ENCODE measurements at places on chromosomes 3 and 15. TPM values are rescaled to one million over a fixed set of nuclear protein-coding genes. Genes with fewer than 3 reads are reported as not detected.
A peak's percentile ranks its signal among the peaks of the same experiment; 100 is the strongest.

DNA sequence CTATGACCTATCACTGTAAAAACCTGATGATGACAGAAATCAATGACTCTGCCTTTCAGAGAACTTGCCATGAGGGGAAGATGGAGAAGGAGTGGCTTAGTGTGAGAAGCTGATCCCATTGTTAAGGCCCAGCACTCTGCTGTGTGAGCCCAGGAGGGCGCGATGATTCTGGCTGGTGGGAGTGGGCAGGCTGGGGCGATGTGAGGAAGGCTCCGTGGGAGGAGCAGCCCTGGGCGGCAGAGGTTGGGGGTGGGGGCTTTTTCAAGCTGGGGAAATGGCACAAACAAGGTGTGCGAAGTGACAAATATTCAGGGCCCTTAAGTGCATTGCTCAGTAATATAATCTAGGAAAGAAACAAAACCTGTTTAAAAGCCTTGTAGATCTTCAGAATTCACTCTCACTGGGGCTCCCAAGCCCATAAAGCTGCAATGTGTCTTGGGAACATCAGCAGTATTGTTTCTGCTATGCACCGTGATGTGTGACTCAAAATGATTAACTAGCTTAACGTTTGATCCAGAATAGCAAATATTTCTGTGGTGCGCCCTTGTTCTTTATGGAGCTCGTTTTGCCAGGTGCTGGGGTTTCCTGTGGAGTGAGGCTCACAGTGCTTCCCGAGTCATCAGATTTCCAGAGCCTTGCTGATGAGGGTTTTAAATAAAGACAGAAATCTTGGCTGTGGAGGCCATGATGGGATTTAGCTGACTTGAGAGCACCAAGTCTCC is 141.0 kb downstream of the CHDH start:
- no peaks in the 10 kb centered on the region for H3K27me3 ChIP-seq
- no peaks in the 10 kb centered on the region for H3K4me1 ChIP-seq
- no peaks in the 10 kb centered on the region for H3K36me3 ChIP-seq

DNA sequence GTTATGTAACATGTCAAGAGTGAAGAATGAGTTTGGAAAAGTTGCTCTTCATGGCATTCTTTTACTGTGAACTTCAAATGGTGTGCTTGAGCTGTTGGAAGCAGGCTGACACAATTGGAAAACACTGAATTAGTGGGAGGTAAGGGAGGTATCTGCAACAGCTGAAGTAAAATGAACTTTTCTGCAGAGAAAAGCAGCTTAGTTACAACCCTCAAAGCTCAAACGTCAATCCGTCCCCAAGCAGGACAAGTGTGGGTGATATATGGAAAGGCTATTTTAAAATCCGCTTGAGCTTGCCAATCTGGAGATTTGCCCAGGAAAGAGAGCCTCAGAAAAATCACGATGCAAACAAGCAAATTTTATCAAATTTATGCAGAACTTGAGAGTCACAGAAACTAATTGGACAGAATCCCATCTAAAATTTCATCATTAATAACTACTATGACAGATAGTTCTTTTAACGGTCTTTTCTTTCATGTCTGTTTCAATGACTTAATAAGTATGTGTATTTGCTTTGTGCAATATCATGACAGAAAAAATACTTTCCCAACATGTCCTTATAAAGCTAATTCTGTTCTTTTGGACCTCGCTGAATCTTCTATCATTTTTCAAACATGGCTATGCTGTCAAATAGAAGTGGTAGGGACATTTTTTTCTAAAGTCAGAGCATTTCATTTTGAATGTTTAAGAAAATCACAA is 266.6 kb upstream of the SLITRK3 start:
- no peak overlapping the region for H3K4me3 ChIP-seq
- no peaks in the 10 kb centered on the region for H3K27me3 ChIP-seq
- H3K36me3 ChIP-seq = no peaks in the 10 kb centered on the region
- no peak overlapping the region for H3K27ac ChIP-seq

DNA sequence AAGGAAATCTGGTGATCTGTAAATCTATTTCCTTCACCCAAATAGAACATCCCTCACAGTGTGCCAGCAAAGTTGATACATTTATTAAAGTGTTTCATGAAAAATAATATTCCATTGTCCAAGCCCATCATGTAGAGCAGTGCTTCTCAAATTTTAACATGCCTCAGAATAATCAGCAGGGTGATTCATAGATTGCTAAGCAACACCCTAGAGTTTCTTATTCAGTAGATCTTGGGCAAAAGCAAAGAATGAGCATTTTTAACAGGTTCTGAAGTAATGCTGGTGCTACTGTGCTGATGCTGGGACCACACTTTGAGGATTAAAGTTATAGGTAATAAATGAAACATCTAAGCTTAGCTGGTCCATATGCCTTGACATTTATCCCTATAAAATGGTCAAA is 210.5 kb downstream of the ZIC4 start:
- DNase-seq = no peak
- H3K27me3 ChIP-seq = no peaks in the 10 kb centered on the region
- H3K4me1 ChIP-seq = no peaks in the 10 kb centered on the region
- H3K27ac ChIP-seq = no peak overlapping the region
- no peak overlapping the region for H3K4me3 ChIP-seq

DNA sequence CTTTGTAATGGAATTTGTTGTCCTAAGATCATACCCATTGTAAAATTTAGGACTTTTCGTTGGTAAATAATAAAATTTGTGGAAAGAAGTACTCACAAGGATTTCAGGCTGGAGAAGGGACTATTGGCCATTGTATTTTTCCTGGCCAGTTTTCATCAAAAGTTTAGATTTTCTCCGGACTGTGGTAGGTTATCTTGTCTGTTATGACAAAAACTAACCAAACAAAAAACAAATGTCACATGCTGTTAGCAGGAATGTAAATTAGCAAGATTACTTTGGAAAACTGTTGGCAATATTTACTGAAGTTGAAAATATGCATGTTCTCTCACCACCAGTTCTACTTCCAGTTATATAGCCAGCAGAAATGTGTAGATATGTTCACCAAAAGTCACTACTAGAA is 27.8 kb downstream of the PDE8A start:
- H3K36me3 ChIP-seq = no peaks in the 10 kb centered on the region
- DNase-seq = no peak
- H3K27me3 ChIP-seq = no peaks in the 10 kb centered on the region
- H3K27ac ChIP-seq = no peak overlapping the region
- H3K4me3 ChIP-seq = no peak overlapping the region

GRCh38 chr3:23277688-23278087 is 74.6 kb downstream of the UBE2E2 start:
- no peak overlapping the region for H3K27ac ChIP-seq
- no peaks in the 10 kb centered on the region for H3K27me3 ChIP-seq
- no peaks in the 10 kb centered on the region for H3K4me1 ChIP-seq
- no peaks in the 10 kb centered on the region for H3K36me3 ChIP-seq
- no peak overlapping the region for H3K4me3 ChIP-seq
- DNase-seq = no peak

GRCh38 chr3:114155370-114155821 is 23.5 kb downstream of the DRD3 start:
- peak; percentile 50 for DNase-seq
- no peaks in the 10 kb centered on the region for H3K4me1 ChIP-seq
- H3K27me3 ChIP-seq = no peaks in the 10 kb centered on the region
- H3K36me3 ChIP-seq = no peaks in the 10 kb centered on the region
- no peak overlapping the region for H3K4me3 ChIP-seq

DNA sequence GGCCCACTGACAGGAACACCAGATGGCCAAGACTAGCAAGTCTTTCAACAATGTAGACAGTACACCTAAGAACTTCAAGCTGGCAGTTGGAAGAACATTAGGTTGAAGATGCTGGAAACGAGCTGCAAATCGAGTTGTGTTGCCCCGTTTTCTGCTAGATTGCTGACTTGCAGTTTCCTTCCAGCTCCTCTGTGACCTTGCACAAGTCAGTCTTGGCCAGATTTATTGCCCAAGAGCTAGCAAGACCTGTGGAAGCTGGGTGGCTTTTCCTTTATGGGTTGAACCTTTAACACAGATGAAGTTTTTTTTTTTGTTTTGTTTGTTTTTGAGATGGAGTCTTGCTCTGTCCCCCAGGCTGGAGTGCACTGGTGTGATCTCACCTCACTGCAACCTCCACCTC is 2.9 kb upstream of the RBM6 start:
- no peak overlapping the region for H3K27ac ChIP-seq
- H3K36me3 ChIP-seq = no peaks in the 10 kb centered on the region
- H3K4me3 ChIP-seq = no peak overlapping the region
- H3K27me3 ChIP-seq = no peaks in the 10 kb centered on the region
- DNase-seq = no peak

GRCh38 chr3:4831580-4831950 is 147.7 kb upstream of the BHLHE40 start:
- no peaks in the 10 kb centered on the region for H3K27me3 ChIP-seq
- no peak for DNase-seq
- H3K36me3 ChIP-seq = no peaks in the 10 kb centered on the region
- H3K27ac ChIP-seq = peak overlapping the region; percentile 94

Gene MRPL46
- 14.1 TPM for total RNA-seq

- DNase-seq = no peak
- no peaks in the 10 kb centered on the region for H3K27me3 ChIP-seq
- no peaks in the 10 kb centered on the region for H3K4me1 ChIP-seq
- no peak overlapping the region for H3K4me3 ChIP-seq
- no peak overlapping the region for H3K27ac ChIP-seq
- H3K36me3 ChIP-seq = no peaks in the 10 kb centered on the region
Observed at GRCh38 chr3:32184187-32184730, 54.2 kb upstream of the CMTM8 start.

Gene TP63
- 0.72 TPM for total RNA-seq

DNA sequence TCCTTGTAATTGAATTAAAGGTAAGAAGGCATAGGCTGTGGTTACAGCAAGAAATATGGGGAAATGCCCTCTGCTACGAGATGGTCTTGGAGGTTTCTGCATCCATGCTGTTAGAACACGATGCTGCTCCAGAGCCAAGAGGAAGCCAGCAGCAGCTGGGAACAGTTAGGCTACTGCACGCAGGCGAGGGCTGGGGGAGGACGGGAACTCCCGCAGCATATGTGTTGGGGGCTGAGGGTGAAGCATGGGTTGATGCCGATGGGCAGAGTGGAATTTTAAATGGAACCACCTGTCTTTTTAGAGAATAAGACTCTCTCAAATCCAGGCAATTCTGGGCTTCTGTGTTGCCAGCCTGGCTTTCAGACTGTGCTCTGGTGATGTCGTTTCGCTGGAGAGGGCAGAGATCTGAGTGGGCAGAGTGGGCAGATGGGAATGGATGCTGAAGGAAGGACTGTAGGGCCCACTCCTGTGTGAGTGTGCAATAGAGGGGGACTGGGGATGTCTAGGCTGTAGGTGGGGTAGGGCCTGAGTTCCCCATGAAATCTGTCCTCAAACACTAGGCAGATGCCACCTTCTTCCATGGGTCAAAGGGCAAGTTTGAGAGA is 417.0 kb upstream of the TPM1 start:
- no peaks in the 10 kb centered on the region for H3K36me3 ChIP-seq
- peaks cover 2% of the 10 kb centered on the region for H3K4me1 ChIP-seq
- no peak for DNase-seq
- no peak overlapping the region for H3K4me3 ChIP-seq
- H3K27me3 ChIP-seq = no peaks in the 10 kb centered on the region

- no peak overlapping the region for H3K27ac ChIP-seq
- no peak overlapping the region for H3K4me3 ChIP-seq
- no peaks in the 10 kb centered on the region for H3K36me3 ChIP-seq
- DNase-seq = no peak
- H3K27me3 ChIP-seq = no peaks in the 10 kb centered on the region
- no peaks in the 10 kb centered on the region for H3K4me1 ChIP-seq
Observed at GRCh38 chr15:94026458-94027304, 204.7 kb upstream of the MCTP2 start.

- no peaks in the 10 kb centered on the region for H3K27me3 ChIP-seq
- H3K4me1 ChIP-seq = no peaks in the 10 kb centered on the region
- no peak overlapping the region for H3K4me3 ChIP-seq
- no peaks in the 10 kb centered on the region for H3K36me3 ChIP-seq
- DNase-seq = no peak
- H3K27ac ChIP-seq = no peak overlapping the region
Observed at GRCh38 chr3:197015790-197016736, 13.6 kb downstream of the MELTF start.

DNA sequence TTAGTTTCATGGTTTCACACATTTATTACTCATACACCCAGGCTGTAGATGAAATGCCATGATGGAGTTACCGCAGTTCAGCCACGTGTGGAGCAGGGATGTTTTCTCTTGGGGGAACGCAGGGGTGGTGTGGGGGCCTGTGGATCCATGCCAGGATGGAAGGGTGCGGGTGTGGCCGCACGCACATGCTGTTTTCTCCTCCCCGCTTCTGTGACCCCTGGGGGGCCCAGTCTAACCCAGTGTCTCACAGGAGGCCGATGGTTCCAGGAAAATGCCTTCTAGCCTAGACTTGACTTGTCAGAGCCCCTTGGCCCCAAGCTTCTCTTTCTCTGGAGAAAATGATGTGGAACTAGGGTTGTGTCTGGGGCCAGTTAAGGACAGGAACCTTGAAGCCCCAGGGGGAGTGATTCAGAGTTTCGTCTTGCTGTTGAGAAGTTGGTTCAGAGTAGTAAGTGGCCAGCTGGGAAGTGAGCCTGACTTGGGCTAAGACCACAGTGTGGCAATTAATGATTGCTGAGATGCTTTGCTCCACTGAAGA is 240.4 kb upstream of the BHLHE40 start:
- no peak for DNase-seq
- no peaks in the 10 kb centered on the region for H3K27me3 ChIP-seq
- H3K36me3 ChIP-seq = no peaks in the 10 kb centered on the region
- no peak overlapping the region for H3K27ac ChIP-seq
- no peak overlapping the region for H3K4me3 ChIP-seq
- peaks cover 5% of the 10 kb centered on the region for H3K4me1 ChIP-seq

Gene ATP13A5
- total RNA-seq = not detected

DNA sequence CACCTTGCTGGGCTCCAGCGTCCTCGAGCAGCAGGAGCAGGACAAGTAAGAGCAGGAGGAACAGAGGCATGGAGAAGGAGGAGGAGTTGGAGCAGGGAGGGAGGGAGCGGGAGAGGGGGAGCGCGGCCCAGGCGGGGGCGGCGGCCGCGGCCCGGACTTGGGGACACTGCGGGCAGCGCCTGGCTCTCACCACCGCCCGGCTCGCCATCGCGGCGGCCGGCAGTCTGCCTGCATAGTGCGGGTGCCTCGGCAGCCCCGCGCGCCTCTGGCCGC is 440 bp downstream of the DCBLD2 start:
- no peaks in the 10 kb centered on the region for H3K4me1 ChIP-seq
- H3K36me3 ChIP-seq = peaks cover 3% of the 10 kb centered on the region
- peak overlapping the region; percentile 80 for H3K4me3 ChIP-seq
- peak overlapping the region; percentile 24 for H3K27ac ChIP-seq

All from aorta (tissue), 5 donors.